Stomach (tissue), 19 donors: ENCODE measurements at places on chromosomes 5 and 9. TPM values are rescaled to one million over a fixed set of nuclear protein-coding genes. Genes with fewer than 3 reads are reported as not detected.

LOX gene
- total RNA-seq, result 31.4 TPM

SPATA31C1 gene
- total RNA-seq, result not detected

SHOC1 gene
- not detected for total RNA-seq

DNAJC18 gene
- not detected for total RNA-seq

GRCh38 chr9:137127301-137128157 is 11.4 kb upstream of the GRIN1 start:
- H3K27ac ChIP-seq, result peak overlapping the region; percentile 84
- peaks cover 31% of the 10 kb centered on the region for H3K4me1 ChIP-seq
- peak; percentile 73 for DNase-seq

DNA sequence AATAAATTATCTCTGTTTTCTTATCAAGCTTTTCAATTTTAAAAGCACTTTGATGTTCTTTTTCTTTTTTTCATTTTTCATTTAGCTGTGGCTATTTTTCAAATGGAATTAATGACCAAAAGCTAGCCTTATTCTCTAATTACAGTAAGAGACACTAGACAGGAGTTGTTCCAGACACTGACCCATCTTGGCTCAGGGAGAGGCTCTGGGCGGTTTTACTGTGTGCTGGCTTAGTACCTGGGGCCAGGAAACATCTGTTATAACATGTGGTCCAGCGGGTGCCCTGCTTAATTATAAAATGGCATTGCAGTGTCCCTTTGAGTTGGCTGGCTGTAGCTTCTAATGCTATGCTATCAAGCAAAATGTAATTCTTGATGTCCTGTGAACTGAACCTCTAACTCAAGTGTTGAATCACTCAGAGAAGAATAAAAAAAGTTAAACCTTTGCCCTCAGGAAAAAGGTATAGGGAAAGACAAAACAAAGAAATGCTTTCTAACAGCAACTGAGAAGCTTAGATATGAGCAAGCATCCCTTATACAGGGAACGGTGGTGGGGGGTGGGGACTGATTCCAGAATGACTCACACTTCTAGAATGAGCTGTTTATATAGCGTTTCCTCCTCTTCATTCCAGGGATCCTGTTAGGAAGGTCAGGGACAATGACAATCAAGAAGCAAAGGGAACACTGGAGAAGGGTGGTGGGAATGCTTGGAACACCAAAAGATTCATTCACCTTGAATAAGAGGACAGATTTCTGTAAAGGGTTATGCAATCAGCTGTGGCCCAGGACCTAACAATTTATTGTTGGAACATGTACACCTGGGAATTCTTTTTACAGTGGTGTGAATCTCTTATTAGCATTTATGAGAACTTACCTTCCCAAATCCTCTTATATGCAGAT is 58.7 kb upstream of the NFIB start:
- no peaks in the 10 kb centered on the region for H3K27me3 ChIP-seq
- no peaks in the 10 kb centered on the region for H3K4me1 ChIP-seq
- no peaks in the 10 kb centered on the region for H3K36me3 ChIP-seq
- peak; percentile 84 for DNase-seq

DNA sequence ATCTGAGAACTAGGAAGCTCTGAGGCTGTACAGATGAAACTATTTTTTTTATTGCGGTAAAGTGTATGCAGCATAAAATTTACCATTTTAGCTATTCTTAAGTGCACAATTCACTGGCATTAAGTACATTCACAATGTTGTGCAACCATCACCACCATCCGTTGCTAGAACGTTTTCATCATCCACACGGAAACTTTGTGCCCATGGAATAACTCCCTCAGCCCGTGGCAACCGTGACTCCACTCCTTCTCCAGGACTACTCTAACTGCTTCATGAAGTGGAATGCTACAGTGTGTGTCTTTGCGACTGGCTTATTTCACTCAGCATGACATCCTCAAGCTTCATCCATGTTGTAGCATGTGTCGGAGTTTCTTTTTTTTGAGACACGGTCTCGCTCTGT is 57.1 kb downstream of the COL23A1 start:
- no peak overlapping the region for H3K4me3 ChIP-seq
- DNase-seq, result no peak
- H3K27me3 ChIP-seq, result no peaks in the 10 kb centered on the region
- no peak overlapping the region for H3K27ac ChIP-seq
- H3K4me1 ChIP-seq, result no peaks in the 10 kb centered on the region
- H3K36me3 ChIP-seq, result no peaks in the 10 kb centered on the region

DNA sequence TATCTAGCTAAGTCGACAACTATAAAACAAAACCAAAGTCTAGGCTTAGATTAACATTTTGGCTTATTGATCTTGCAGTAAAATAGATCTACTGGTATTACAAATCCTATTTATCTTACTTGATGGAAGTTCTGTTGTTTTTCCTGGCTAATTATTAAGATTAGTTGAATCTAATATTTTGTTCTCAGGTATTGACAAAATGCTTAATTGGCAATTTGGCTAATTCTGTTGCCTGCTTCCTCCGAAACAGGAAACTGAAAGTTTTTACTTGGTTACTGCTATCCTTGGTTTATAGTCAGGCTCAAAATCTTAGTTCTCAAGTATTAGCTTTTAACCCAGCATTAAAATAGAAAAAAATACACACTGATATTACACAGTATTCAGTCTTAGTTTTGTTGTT is 820.5 kb downstream of the NR2F1-AS1 start:
- H3K27me3 ChIP-seq, result no peaks in the 10 kb centered on the region
- H3K36me3 ChIP-seq, result no peaks in the 10 kb centered on the region
- no peaks in the 10 kb centered on the region for H3K4me1 ChIP-seq
- no peak for DNase-seq
- no peak overlapping the region for H3K27ac ChIP-seq

GRCh38 chr9:96442491-96442890 is 7.5 kb upstream of the HABP4 start:
- H3K27me3 ChIP-seq, result no peaks in the 10 kb centered on the region
- no peaks in the 10 kb centered on the region for H3K36me3 ChIP-seq
- DNase-seq, result no peak
- no peaks in the 10 kb centered on the region for H3K4me1 ChIP-seq
- H3K27ac ChIP-seq, result no peak overlapping the region

DNA sequence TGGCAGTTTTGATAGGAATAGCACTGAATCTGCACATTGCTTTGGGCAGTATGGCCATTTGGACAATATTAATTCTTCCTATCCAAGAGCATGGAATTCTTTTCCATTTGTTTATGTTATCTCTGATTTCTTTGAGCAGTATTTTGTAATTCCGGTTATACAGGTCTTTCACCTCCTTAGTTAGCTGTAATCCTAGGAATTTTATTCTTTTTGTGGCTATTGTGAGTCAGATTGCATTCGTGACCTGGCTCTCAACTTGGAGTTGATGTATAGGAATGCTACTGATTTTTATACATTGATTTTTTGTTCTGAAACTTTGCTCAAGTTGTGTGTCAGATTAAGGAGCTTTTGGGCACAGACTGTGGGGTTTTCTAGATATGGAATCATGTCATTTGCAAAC is 24.0 kb downstream of the TMEM161B start:
- H3K27ac ChIP-seq, result no peak overlapping the region
- H3K4me1 ChIP-seq, result no peaks in the 10 kb centered on the region
- no peaks in the 10 kb centered on the region for H3K36me3 ChIP-seq
- DNase-seq, result peak; percentile 50
- H3K4me3 ChIP-seq, result no peak overlapping the region

DNA sequence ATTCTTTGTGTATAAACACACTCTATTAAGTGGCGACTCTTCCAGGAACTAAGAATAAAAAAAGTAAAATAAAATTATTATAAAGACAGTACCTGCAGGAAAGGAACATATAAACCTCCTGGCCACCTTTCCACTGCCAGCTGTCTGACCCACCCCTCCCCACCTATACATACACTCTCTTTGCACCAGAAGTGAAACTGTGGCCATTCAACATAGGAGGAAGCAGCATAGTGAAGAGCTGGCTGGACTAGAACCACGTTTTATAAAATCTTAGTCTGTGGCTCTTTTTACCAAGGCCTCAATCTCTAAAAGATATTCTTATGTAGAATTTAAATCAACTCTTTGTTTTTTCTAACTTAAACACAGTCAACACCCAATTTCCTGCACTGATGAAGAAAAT is 289.6 kb downstream of the GABRB2 start:
- H3K27ac ChIP-seq, result no peak overlapping the region
- H3K27me3 ChIP-seq, result no peaks in the 10 kb centered on the region
- no peaks in the 10 kb centered on the region for H3K4me1 ChIP-seq
- H3K4me3 ChIP-seq, result no peak overlapping the region
- H3K36me3 ChIP-seq, result no peaks in the 10 kb centered on the region
- DNase-seq, result no peak

DNA sequence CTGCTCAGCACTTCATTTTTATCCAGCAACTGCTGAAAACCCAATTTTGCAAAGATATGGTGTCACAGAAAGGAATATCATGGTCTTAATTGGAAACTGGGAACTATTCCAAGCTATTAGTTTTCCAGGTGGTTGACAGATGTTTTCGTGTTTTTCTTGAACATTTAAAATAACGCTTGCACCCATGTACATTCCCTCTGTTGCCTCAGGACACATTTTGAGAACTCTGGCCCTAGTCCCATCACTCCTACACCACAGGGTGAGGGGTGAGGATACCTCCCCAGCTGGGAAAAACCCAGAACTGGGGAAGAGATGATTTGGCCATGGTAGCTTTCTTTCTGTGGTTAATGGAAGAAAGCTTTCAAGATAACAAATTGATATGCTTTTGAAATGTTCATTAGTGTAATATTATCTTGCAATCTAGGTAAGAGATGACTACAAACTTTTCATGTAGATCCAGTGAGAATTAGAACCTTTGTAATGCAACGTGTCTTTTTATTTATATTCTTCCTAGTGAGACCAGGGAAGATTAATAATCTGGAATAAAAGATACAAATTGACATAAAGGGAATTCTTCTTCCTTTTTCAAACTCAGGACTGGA is 627.0 kb downstream of the RAB3C start:
- no peaks in the 10 kb centered on the region for H3K27me3 ChIP-seq
- no peak overlapping the region for H3K27ac ChIP-seq
- no peak overlapping the region for H3K4me3 ChIP-seq

GRCh38 chr5:63261695-63262094 is 683.1 kb downstream of the LRRC70 start:
- no peaks in the 10 kb centered on the region for H3K27me3 ChIP-seq
- no peak overlapping the region for H3K27ac ChIP-seq
- H3K4me3 ChIP-seq, result no peak overlapping the region
- H3K4me1 ChIP-seq, result no peaks in the 10 kb centered on the region

GRCh38 chr5:84255315-84255714 is 129.4 kb downstream of the EDIL3 start:
- peak; percentile 23 for DNase-seq
- H3K4me3 ChIP-seq, result no peak overlapping the region
- no peak overlapping the region for H3K27ac ChIP-seq
- no peaks in the 10 kb centered on the region for H3K4me1 ChIP-seq

GRCh38 chr5:55993013-55993412 is 1.8 kb downstream of the IL6ST start:
- peak overlapping the region; percentile 45 for H3K27ac ChIP-seq
- peaks cover 68% of the 10 kb centered on the region for H3K4me1 ChIP-seq
- H3K27me3 ChIP-seq, result no peaks in the 10 kb centered on the region
- DNase-seq, result no peak

- no peaks in the 10 kb centered on the region for H3K36me3 ChIP-seq
- no peak for DNase-seq
- H3K4me3 ChIP-seq, result no peak overlapping the region
- H3K4me1 ChIP-seq, result no peaks in the 10 kb centered on the region
These were observed 140.1 kb downstream of the TMEM38B start for GRCh38 chr9:105834404-105834803.

DNA sequence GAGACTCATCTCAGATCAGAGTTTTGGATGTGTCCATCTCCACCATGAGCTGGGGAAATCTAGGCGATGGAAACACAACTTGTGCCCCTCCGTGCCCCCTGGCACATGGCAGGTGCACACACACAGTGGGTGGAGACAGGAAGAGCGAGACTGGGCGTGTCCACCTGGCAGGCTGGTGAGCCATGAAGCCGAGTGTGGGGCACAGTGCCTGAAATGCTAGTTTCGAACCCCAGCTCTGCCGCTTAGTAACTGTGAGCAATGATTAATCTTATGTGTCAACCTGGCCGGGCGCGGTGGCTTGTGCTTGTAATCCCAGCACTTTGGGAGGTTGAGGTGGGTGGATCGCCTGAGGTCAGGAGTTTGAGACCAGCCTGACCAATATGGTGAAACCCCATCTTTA is 80.8 kb upstream of the RNU6ATAC start:
- H3K27ac ChIP-seq, result no peak overlapping the region
- H3K4me3 ChIP-seq, result no peak overlapping the region
- H3K27me3 ChIP-seq, result no peaks in the 10 kb centered on the region
- no peaks in the 10 kb centered on the region for H3K36me3 ChIP-seq

DNA sequence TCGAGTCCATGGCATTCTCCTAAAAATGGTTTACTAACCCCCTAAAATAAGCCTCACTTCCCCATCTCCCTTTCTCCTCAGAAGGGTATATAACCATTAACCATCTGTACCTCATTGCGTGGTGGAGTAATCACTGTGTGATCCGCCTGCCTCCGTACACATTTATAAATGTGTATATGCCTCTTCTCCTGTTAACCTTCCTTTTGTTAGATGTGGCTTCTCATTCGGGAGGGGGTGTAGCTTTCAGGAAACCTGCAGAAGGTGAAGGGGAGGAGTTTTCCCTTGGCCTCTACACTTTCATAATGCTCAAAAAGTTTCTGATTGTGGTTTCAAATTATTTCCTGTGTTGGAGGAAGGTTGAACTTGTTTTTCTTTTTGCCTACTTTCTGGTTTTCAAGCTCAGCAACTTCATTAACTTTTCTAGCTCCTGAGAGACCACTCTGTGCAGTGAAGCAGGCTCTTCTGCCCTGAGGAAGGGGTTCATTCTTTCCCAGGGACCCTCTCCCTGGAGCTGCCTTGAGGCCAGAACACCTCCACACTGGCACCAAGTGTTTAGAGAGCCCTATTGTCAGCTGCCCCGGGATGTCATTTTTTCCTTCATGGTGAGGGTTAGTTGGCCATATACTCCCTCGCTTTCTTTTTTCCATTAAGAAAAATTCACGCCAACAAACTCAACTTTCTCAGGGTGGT is 46.9 kb downstream of the RASGRF2 start:
- H3K4me1 ChIP-seq, result no peaks in the 10 kb centered on the region
- H3K27me3 ChIP-seq, result no peaks in the 10 kb centered on the region
- peak overlapping the region; percentile 23 for H3K27ac ChIP-seq
- DNase-seq, result peak; percentile 39
- no peaks in the 10 kb centered on the region for H3K36me3 ChIP-seq

DNA sequence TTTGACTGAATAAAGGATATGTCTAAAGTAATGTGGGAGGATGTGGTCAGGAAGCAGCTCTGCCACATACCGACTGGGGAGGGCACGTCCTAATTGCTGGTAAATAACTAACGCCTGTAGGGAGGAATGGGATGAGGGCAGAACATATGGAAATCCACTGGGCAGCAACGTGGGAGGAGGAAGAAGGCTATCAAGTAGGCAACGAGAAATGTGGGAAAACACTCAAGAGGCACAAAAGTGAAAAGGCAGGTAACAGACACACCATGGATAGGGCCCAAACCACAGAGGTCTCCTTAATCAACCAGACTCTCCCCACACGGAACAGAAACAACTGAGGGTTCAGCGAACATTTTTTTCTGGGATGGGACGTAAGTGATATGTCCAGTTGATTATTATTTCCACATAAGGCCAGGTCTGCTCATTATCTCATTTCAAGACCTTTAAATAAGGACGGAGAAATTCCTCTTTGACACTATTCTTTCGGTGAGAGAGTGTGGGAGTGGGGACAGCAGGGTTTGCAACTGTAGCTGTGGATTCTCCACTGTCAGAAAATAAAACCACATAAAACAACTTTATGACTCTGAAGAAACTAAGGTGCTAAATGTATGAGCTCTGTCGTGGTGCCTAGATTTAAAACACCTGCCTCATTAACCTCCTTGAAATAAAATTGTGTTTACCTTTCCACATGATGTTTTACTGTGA is 17.0 kb downstream of the IARS1 start:
- H3K27me3 ChIP-seq, result no peaks in the 10 kb centered on the region
- H3K4me1 ChIP-seq, result no peaks in the 10 kb centered on the region
- DNase-seq, result no peak
- peaks cover 51% of the 10 kb centered on the region for H3K36me3 ChIP-seq
